ENCODE measurements at places on chromosomes 13 and 19. TPM values are rescaled to one million over a fixed set of nuclear protein-coding genes. Genes with fewer than 3 reads are reported as not detected.

The RNF225 gene
- 0.76 TPM for total RNA-seq

The SKA3 gene
- total RNA-seq = 0.36 TPM

The ZNF121 gene
- 43.2 TPM for total RNA-seq

The ZNF66 gene
- total RNA-seq = 8.2 TPM

The NLRP4 gene
- total RNA-seq = not detected

The RNF17 gene
- not detected for total RNA-seq

The KLK1 gene
- not detected for total RNA-seq

The SAE1 gene
- total RNA-seq = 22.4 TPM

The FGF21 gene
- total RNA-seq = not detected

The LRRC63 gene
- total RNA-seq = 0.22 TPM

The FUT1 gene
- not detected for total RNA-seq

The SLC5A5 gene
- 1.3 TPM for total RNA-seq

The S1PR5 gene
- total RNA-seq = 22.5 TPM

The ZNF709 gene
- total RNA-seq = 4.3 TPM

The ERFL gene
- 5.4 TPM for total RNA-seq
